Neural progenitor cell (in vitro differentiated cells): ENCODE measurements at places on chromosomes 11 and 22. TPM values are rescaled to one million over a fixed set of nuclear protein-coding genes. Genes with fewer than 3 reads are reported as not detected.

Gene OR51E2
- not detected in 2 replicates for total RNA-seq

Gene SLC17A6
- not detected in 2 replicates for total RNA-seq

Gene VSIG2
- total RNA-seq = not detected in 2 replicates

DNA sequence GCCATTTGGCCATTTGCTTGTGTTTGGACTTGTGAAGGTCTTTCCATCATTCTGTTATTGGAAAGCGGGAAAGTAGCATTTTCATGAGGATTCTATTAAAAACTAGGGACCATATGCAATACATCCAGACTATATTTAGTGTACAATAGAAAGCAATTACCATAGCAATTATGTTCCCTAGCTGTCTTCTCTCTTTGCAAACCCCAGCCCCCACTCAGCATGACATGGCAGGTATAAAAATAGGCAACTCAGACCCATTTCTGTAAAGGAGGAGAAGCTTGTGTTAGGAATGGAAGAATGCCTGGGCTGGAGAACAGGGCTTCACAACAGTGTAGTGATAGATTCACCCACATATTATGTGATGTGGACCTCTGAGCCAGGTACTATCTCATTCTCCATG, 12.4 kb downstream of the OR51B6 start:
- H3K4me3 ChIP-seq = no peak overlapping the region
- H3K27ac ChIP-seq = no peak overlapping the region
- DNase-seq = no peak
- H3K36me3 ChIP-seq = no peaks in the 10 kb centered on the region
- H3K27me3 ChIP-seq = no peaks in the 10 kb centered on the region
